Brain microvascular endothelial cell (primary cell): ENCODE measurements at places on chromosomes 3 and 15.

- DNase-seq = no peak
These were observed 31.6 kb downstream of the CFAP44 start for GRCh38 chr3:113409676-113410075.

DNA sequence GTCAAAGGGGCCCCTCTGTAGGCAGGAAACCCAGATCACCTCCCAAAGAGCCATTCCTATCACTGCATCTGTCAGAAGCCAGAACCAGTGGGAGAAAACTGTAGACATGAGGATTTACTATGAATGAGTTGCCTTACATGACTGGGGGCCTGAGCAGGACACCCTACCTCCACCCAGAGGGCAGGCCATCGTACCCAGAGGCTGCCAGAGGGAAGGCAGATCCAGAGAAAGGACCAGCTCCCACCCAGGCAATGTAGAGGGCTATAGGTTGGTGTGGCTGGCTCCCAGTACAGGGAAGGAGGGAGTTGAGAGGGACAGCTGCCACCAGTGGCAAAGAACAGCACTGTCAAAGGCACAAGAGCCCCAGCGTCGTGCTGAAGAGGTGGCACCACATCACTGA lies 233.2 kb downstream of the OCA2 start:
- DNase-seq = no peak

GRCh38 chr3:39216176-39216790 lies 23.9 kb upstream of the XIRP1 start:
- DNase-seq = no peak

GRCh38 chr15:69751147-69751546 lies 298.5 kb downstream of the RPLP1 start:
- no peak for DNase-seq
